ENCODE measurements at places on chromosomes 1 and 21. TPM values are rescaled to one million over a fixed set of nuclear protein-coding genes. Genes with fewer than 3 reads are reported as not detected.
A peak's percentile ranks its signal among the peaks of the same experiment; 100 is the strongest.

DNA sequence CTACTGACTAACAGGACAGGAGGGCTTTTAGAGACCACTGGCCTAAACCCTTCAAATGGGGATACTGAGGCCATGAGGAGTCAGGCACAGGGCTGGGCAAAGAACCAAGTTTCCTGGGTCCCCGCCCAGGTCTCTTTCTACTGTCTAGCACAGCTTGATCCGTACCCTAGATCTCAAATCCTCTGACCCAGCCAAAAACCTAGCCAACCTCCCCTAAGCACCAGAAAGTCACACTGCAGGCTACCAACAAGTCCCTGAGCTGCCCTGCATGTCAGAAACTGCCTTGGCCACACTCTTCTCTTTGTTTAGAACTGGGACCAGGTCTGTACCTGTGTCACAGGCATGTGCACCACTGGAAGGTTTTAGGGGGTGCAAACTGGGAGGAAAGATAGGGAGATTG lies 33.6 kb downstream of the AHDC1 start:
- DNase-seq, result no peak

DNA sequence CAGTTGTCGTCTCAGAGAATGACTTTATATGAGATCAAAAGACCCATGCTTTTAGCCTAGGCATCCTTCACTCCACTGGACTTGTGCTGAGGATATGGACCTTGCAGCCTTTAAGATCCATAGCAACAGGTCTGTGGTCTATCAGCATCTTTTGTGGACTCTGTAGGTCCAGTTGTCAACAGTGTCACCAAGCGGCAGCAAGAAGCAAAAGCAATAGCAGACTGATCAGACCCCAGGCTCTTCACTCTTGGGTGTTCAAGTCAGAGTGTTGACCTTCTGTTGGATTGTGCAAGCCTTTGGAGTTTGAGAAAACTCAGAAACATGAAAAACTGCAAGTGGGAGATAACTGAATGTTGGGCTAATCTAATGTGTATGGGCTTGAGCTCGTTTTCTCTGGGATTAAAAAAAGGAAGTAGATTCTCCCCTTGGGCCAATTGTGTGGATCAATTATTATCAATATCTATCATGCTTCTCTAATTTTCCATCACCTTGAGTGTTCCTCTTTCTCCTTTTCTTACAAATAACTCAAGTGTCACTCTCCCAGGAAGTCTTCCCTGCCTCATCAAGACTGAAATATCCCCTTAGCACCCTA lies 144.2 kb downstream of the LYPLAL1 start:
- DNase-seq, result no peak

Gene LCE1D
- 0.44 TPM for total RNA-seq

Gene TSPEAR
- not detected for total RNA-seq

DNA sequence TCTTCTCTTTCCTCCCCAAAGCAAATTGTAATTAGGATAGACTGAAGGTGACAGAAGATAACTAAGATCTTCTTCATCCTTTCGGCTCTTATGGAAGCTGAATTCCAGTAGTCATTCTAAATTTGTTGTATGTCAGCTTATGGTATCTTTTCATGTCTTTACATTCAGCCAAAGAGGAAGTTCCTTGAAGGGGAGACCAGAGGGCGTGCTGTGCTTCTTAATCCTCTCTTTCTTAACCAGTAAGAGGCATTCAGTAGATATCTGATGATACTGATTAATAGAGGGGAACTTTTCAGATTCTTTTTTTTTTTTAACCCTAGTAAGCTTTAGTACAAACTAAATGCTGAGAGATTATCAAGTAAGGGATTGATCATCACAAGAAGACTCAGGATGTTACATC lies 102.3 kb downstream of the OSBPL9 start:
- DNase-seq, result no peak

DNA sequence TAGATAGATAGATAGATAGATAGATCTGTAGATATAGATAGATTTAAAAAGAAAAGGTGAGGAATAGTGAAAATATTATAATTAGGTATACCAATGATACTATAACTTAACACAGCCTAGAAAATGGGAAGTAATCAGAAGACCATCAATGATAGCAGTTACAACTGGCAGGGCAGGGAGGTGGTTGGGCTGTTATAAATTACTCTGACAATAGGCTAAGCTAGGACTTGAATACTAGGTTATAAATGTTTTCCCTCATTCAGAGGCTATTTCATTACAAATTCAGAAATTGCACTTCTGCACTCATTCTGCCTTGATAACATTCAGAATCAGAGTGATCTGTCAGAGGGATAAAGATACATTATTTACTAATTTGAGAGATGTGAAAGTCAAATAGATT lies 273.4 kb upstream of the PLD5 start:
- DNase-seq, result no peak

GRCh38 chr21:20883408-20883800 lies 114.8 kb upstream of the NCAM2 start:
- no peak for DNase-seq

GRCh38 chr21:39345440-39345839 lies 3.4 kb downstream of the HMGN1 start:
- no peak for DNase-seq

Gene LCE6A
- 0.18 TPM for total RNA-seq

Gene KIAA0040
- total RNA-seq, result 80.8 TPM

- no peak for DNase-seq
Observed at GRCh38 chr1:97281962-97282361, 560.4 kb downstream of the PTBP2 start.

- no peak for DNase-seq
Observed at GRCh38 chr1:92087542-92087941, 7.4 kb downstream of the BTBD8 start.

Gene RHOC
- total RNA-seq, result 523 TPM

Gene SYT2
- 0.03 TPM for total RNA-seq

Gene DMRTA2
- not detected for total RNA-seq

Gene FOXD2
- 0.14 TPM for total RNA-seq

GRCh38 chr21:45059121-45059520 lies 15.3 kb upstream of the ADARB1 start:
- DNase-seq, result no peak

DNA sequence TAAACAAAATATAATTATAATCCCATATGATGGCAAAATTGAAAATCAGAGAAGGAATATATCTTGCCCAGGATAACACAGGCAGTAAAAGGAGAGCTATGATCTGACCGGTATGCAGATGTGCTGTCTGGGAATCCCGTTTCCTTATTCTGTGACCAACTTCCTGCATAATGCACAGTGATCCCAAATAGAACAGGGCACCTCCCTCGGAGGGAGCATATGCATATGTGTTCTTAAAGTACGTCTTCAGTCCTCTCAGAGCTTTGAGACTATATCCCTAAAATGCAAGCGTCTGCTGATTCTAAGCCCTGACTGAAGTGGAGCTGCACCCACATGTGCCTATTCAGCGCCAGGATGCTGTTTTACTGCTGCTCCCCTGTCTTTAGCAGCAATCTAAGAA lies 366.1 kb upstream of the PTBP2 start:
- DNase-seq, result no peak

DNA sequence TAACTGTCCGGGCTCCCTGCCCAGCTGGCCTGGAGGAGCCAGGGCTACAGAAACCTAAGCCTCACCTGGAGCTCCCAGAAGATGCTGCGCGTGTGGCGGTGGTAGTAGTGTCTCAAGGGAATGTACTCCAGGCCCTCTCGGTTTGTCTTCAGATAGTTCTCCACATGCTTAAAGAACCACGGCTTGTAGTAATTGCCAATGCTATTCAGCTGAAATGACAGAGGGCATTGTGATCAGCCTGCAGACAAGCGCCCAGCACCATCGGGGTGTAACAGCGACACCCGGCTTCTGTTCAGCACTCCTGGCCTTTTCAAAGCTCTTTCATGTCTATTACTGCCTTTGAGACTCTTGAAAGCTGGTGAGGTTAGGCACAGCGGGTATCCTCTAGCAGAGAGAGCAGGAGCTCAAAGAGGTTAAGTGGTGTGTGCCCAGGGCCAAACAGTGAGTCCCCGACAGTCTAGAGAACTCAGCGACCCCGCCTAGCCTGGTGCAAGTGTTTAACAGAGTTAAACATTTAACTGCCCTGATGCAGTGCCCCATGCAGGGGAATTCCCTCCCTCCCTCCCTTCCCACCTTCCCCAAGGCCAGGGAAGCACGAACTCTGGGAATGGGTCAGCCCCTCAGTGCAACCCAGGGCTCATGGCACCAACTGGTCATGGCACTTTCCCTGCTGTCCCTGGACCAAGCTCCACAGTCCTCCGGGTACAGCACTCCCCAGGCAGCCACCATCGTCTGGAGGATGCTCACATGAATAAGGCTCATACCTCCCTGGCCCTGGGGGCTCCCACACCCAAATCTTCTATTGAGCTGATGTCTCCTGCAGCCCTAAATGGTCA lies 21.5 kb downstream of the DHCR24 start:
- DNase-seq, result no peak

DNA sequence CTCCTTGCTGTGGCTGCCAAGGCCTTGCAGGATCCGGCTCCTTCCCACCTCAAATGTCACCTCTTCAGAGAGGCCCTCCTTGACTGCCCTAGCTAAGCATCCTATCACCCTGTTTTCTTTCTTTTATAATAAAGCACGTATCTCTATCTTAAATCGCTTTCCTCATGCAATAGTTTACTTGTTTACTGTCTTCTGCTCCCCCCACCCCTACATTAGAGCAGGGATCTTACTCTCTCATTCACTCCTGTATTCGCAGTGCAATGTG lies 36.4 kb downstream of the MYOM3 start:
- DNase-seq, result no peak

Gene NOL9
- total RNA-seq, result 24.5 TPM

Gene LTN1
- total RNA-seq, result 22.3 TPM

DNA sequence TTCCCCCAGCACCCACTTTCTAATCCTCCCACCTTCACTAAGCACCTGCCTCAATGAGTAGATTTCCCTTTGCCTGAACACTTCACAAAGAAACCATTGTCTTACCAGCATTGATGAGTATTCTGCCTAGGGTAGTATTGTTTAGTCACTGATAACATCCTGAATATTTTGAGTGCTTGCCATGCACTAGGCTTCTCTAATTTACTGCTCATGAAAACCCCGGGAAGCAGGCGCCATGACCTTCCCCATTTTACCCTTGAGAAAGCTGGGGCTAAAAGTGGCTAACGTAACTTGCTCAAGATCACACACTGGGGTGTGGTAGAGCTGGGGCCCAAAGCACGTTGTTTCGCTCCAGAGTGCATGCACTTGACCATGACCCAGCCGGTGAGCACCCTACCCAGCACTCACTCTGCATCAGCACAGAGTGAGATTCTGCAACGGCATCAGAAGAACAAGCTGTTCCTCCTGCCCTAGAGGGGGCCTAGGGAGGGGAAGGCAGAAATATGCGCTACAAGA lies 10.6 kb upstream of the F3 start:
- peak; percentile 84 for DNase-seq

GRCh38 chr1:58451560-58452191 lies 94.8 kb downstream of the OMA1 start:
- DNase-seq, result no peak

- no peak for DNase-seq
Observed at GRCh38 chr1:114215436-114215835, 61.8 kb upstream of the SYT6 start.

DNA sequence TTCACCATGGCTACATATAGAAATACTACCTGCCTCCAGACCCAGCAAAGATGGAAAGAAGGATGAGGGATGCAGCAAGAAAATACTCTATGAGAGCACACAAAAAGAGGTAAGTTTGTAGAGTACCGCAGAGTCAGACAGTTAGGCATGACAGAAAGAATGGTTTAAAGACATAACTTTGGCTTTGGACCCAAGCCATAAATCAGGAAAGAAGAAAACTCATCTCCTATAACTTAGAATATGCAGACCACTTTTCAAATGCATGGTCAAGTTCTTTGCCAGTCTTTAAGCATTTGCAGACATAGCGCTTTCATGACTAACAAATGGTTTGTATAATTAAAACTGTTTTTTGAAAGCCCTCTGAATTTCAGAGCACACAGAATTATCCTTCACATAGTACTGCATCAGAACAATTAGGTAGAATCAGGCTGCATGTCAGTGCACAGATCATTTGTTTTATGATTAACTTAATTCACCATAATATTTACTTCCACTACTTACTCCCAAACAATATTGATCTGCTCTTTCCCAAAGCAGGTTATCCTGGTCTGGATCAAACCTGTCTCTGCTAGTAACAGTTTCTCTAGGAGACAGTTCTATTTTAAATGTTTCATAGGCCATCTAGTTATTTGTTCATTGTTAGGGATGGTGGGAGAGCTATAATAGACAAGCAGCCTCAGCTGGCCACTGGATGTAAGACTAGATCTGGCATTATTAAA lies 280.7 kb upstream of the NR5A2 start:
- DNase-seq, result no peak

- no peak for DNase-seq
Observed at GRCh38 chr1:45051005-45051772, 39.1 kb downstream of the UROD start.

Gene PLCH2
- 132 TPM for total RNA-seq

Gene NIBAN1
- total RNA-seq, result 28.2 TPM

Gene ZNF692
- total RNA-seq, result 27.3 TPM

DNA sequence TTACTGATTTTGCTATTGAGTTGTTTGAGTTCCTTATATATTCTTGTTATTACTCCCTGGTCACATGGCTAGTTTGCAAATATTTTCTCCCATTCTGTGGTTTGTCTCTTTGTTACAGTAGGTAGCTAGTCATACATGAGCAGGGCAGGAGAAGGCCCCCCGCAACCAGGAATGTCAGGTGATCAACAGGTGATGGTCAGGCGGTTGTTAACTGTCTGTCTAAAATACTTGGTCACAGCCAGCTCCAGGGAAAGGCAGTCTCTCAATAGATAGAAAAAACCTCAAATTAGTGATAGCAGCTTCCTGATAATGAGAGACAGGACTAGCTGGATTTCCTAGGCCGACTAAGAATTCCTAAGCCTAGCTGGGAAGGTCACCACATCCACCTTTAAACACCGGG lies 217.9 kb downstream of the RHOU start:
- no peak for DNase-seq

- no peak for DNase-seq
Observed at GRCh38 chr1:75275631-75276030, 141.4 kb downstream of the LHX8 start.

Gene FAM151A
- not detected for total RNA-seq

Gene CLCA4
- not detected for total RNA-seq

DNA sequence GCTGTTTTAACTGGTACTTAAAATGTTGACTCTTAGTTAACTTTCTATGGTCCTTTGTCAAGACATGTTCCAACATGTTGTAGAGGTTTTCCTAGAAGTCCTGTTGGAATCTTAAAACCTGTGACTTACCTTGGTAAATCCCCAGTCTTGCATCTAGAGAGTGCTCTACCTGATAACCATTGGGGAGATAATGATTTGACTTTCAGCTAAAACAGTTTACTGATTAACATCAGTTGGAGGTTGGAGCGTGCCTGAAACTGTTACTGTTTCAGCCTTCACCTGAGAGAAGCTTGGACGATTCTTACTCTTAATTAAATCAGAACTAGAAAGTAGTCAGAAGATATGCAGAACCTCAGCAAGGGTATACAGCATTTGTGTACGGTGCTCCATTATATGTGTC lies 8.8 kb downstream of the MDM4 start:
- DNase-seq, result peak; percentile 77

DNA sequence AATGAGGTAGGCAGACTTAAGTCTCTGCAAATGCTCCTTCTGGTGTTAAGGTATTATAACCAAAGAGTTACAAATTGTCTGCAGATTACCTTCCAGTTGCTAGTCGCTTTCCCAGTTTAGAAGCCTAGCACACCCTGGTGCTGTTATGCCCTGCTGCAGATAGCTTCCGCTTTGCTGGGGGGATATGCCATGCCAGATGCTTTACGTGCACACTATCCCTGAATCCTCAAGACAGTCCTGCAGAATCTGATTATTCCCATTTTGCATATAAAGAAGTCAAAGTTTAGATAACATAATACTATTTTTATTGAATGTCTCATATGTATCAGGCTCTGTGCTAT lies 166.5 kb downstream of the DHRS3 start:
- DNase-seq, result no peak

Measured in foreskin keratinocyte (primary cell).